ENCODE measurements at places on chromosomes 6 and 20.
A peak's percentile ranks its signal among the peaks of the same experiment; 100 is the strongest.

GRCh38 chr6:101401792-101402621 is 8.5 kb downstream of the GRIK2 start:
- peak; percentile 34 for DNase-seq

DNA sequence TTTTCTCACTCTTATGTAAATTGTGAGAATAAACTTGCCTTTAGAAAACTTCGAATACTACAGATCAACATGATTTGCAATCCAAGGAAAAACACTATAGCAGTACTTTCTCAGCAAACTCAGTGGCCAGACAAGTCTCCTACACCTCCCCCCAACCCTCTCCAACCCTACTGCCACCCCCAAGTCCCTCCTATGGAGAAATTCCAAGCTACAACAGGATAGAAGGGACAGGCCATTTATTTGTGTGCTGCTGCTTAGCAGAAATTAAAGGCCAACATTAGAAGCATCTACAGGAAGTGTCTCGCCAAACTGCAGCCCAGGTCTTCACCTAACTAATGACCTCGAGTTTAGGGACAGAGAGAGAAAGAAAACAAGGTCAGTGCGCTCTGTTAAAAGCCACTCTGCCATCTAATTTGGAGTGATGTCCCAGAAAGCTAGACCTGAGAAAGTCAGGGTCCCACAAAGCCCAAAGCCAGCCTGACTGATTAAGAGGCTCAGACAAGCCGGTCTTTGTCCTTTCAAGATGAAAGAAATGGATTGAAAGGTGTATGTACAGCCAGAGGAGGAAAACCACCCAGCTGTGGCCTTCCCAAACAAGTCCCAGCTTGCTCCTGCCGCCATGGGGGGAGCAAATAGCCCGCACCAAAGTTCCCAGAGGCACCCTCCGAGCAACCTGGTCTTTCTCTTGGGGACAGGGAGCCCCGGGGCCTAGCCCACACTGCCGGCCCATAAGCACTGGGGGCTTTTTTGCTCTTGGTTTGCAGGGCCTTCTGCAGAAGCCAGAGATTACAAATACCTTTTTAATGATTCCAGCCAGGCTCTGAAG is 3.4 kb downstream of the BMP7 start:
- no peak for DNase-seq

DNA sequence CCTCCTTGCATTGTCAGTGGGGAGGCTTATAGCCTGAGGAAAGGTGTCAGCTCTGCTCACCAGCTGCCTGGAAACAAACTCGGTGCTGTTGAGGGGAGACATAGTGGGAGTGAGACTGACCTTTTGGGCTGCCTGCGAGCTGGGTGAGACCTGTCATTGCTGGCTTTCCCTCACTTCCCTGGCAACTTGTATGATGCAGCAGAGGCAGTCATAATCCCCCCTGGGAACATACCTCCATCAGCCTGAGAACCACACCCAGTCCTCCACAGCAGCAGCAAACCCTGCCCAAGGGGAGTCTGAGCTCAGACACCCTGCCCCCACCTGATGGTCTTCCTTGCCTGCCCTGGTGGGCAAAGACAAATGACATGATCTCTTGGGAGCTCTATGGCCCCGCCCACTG is 521.2 kb upstream of the IMPG1 start:
- no peak for DNase-seq

DNA sequence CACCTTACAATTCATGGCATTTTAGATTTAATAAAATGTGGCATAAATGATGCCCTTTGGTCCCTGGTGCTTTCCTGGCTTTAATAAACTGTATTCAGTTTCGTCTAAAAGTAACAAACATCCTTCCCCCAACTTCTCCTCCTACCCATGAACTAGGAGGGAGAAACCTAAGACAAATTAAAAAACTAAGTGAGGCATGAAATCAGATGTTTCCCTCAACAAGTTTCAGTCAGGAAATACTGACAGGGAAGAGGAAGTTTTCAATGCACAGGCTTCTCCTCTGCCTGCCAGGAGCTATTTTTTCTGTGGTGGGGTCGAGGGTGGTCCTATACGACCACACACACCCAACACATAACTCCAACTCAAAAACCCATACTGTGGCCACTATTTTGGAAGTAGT is 10.0 kb downstream of the HBS1L start:
- no peak for DNase-seq

- DNase-seq = no peak
Observed at GRCh38 chr6:13769655-13770053, 44.7 kb downstream of the MCUR1 start.

- peak; percentile 59 for DNase-seq
Observed at GRCh38 chr6:22250486-22250885, 46.4 kb downstream of the PRL start.

- no peak for DNase-seq
Observed at GRCh38 chr6:157981132-157981394, 600 bp upstream of the SYNJ2 start.

GRCh38 chr6:336159-337114 is 44.1 kb downstream of the DUSP22 start:
- no peak for DNase-seq

DNA sequence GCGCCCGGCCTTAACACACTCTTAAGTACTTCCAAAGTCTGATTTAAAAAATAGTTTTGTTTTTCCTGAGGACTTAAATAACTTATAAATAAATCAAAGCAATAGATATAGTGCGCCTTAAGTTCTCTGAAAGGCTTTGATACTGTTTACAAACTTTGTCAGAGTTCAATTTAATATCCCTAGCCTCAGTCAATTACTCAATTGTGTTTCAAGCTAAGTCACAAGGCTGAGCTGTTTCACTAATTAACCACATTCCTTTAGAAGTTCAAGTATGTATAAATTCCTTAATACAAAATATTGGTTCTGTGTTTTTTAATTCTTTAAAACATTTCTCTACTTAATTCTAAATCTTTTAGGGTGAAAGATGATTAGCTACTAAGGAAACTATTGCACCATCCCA is 178.4 kb upstream of the AGPAT4 start:
- no peak for DNase-seq

- DNase-seq = no peak
Observed at GRCh38 chr6:168242111-168242939, 77.3 kb downstream of the DACT2 start.

GRCh38 chr20:45810191-45810970 is 2.1 kb upstream of the UBE2C start:
- no peak for DNase-seq

- peak; percentile 84 for DNase-seq
Observed at GRCh38 chr6:154733183-154733625, at the start of gene SCAF8. Gene SCAF8, plus strand, starts transcription at chr6:154733416. Its CDS starts 485 bp downstream, at chr6:154733901.

DNA sequence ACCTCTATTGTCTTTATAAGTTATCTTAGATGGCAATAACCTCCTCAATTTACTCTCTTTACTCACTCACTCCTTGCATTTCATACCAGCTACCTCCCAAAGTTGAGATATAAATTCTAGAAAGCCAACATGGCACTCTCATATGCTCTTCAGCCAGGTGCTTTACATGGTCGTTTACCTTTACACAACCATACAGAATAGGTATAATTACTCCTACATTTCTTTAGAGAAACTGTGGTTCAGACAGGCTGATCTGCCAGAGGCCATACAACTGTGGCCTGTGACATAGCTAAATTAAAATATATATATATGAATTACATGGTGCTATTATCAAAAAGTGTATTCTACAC is 45.7 kb downstream of the HBS1L start:
- no peak for DNase-seq

GRCh38 chr6:151095538-151096254 is 144.1 kb upstream of the AKAP12 start:
- no peak for DNase-seq

DNA sequence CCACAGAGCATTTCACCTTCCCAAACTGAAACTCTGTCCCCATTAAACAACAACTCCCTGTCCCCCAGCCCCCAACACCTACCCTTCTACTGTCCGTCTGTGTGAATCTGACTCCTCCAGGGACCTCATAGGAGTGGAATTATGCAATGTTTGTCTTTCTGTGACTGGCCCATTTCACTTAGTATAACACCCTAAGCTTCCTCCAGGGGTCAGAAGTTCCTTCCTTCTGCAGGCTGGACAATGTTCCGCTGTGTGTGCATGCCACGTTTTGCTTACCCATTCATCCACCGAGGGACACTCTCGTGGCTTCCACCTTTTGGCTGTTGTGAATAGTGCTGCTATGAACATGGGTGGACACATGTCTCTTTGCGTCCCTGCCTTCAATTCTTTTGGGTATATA is 37.6 kb upstream of the MPC1 start:
- no peak for DNase-seq

DNA sequence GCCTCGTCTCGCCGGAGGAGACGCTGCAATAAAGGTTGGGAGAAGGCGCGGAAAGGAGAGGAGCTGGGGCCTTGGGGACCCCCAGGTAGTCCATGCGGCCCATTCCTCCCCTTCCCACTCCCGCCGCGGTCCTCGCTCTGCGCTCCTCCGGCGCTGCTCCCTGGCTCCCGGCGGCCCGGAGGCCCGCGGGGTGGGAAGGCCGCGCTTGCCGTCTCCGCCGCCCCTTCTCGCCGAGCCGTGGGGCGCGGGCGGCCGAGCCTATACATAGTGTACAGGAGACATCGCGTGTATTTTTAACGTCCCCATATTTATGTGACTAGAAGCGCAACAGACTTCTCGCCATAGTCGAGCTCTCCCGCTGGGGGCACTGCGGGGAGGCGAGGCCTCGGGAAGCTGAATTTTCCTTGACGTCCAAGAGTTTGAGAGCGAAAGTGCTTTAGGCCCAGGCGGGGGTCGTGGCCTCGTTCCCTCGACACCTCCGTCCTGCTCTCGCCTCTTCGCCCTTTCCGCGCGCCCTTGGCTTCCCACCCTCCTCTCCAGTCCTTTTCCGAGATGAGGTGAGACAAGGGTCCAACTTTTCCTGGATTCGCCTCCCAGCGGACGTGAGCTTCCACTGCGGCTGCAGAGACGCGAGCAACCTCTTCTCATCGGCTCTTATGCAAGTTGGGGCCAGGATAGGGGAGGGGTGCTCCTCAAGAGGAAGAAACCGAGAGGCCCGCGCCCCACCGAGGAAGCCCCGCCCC is 29.0 kb downstream of the SLC12A5 start:
- DNase-seq = no peak

DNA sequence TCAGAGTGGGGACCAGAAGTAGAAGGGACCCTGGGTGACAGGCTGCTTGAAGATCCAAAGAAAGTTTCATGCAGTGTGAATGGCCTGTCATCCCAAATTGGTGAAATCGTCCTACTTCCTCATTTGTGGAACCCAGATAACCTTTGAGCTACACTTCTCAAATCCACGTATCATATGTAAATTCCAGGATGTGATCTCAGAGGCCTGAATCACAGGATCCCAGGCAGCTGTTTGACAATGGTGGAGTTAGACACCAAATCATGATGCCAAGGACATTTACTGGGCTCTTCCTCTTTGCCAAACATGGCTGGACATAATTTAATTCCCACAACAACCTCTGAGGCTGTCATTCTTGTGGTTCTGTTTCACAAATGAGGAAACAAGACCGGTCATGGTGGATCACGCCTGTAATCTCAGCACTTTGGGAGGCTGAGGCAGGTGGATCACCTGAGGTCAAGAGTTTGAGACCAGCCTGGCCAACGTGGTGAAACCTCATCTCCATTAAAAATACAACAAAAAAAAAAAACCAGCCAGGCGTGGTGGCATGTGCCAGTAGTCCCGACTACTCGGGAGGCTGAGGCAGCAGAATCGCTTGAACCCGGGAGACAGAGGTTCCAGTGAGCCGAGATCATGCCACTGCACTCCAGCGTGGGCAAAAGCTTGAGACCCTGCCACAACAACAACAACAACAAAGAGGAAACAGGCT is 39.9 kb upstream of the TTPAL start:
- no peak for DNase-seq

DNA sequence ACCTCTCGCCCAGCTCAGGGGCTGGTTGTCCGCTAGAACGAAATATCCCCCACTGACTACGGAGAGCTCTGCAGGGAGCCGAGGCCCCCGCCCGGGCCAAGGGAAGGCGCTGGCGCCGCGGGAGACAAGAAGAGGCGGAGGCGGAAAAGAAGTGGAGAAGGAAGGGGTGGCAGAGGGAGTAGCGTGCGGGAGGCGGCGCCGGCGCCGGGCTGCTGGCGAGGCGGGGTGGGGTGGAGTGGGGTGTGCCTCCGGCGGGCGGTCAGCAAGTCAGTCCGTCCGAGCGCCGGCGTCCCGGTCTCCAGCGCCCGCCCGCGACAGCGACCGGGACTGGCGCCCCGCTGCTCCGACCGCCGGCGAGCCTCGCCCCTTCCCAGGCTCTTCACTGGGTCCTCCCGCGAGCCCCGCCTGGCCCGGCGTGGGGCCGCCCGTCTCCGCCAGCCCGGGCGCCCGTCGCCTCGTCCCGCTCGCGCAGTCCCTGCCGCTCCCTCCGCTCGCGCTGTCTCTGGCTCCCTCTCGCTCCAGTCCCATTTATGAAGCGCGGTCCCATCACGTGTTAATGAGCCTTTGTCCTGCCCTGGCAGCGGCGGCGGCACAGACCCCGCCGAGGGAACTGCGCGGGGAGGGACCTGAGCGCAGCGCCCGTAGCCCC is at the start of gene CNR1:
CNR1 (minus strand) TSS at position 504 of the 649 bp plus-strand sequence. CDS start 21,073 bp downstream, outside the sequence.
- peak; percentile 62 for DNase-seq

- DNase-seq = no peak
Observed at GRCh38 chr20:63005365-63005861, 1.4 kb downstream of the BHLHE23 start.

GRCh38 chr6:25640891-25641290 is 11.1 kb upstream of the SCGN start:
- no peak for DNase-seq

DNA sequence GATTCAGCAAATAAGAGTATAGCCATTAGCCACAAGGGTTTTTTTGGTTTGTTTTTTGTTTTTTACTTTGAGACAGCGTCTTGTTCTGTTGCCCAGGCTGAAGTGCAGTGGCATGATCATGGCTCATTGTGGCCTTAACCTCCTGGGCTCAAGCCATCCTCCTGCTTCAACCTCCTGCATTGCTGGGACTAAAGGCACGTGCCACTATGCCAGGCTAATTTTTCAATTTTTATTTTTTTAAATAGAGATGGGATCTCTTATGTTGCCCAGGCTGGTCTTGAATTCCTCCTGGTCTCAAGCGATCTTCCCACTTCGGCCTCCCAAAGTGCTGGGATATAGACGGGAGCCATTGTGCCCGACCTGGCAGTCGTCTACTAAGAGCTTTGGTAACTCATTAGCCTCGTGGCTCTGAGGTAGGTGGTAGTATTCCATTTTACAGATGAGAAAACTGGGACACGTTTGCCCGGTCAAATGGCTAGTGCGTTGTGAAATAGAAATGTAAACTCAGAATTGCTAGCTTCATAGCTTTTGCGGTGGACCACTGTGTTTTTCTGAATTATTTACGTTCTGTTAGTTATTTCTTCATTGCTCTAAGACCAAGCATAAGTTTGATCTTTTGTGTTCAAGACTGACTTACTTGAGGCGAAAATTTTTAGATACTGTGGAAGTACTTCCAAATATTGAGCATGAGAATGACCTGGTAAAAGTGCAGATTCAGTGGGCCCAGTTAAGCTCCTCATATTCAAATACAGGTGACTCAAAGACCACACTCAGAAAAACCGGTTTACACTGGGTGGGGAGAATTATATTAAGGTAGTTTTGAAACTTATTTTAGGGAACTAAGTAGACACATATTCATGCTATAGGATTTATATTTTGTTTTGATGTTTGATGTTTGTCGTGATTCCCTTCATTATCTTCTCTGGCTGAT is 2.1 kb downstream of the PANK2 start:
- no peak for DNase-seq

Measured in NCI-H1105 (cell line).